ENCODE measurements at places on chromosomes 3 and 15. TPM values are rescaled to one million over a fixed set of nuclear protein-coding genes. Genes with fewer than 3 reads are reported as not detected.

DNA sequence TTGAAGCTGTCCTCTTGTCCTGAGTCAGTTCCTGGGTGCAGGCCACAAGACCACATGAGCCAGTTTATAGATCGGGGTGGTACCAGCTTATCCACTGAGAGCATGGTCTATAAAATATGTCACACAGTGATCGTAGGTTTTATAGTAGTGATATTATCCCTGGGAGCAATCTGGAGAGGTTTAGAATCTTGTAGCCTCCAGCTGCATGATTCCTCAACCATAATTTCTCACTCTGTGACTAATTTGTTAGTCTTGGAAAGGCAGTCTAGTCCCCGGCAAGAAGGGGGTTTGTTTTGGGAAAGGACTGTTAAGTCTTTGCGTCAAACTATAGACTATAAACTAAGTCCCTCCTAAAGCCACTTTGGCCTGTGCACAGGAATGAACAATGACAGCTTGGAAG is 693.0 kb upstream of the CADM2 start:
- no peak for DNase-seq

DNA sequence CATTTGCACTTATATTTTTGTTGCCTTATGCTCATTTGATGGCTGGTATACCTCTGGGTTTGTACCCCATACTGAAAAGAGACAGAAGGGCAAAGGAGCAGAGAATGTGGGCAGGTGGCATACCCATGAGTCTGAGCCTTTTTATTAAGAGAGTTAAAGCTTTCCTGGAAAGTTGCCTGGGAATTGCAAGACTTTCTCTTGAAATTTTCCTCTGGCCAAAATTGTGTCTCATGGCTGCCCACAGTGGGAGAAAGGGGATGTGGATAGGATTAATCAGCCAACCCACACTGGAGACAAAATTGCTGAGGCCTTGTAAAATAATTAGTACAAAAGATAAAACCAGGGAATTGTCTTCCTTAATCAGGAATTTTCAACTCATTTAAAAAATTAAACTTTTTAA is 8.2 kb upstream of the NMD3 start:
- no peak for DNase-seq

- DNase-seq, result no peak
Measured at GRCh38 chr15:45594835-45595530, 7.8 kb downstream of the BLOC1S6 start.

- DNase-seq, result no peak
Measured at GRCh38 chr3:35727179-35727578, 87.9 kb downstream of the ARPP21 start.

DNA sequence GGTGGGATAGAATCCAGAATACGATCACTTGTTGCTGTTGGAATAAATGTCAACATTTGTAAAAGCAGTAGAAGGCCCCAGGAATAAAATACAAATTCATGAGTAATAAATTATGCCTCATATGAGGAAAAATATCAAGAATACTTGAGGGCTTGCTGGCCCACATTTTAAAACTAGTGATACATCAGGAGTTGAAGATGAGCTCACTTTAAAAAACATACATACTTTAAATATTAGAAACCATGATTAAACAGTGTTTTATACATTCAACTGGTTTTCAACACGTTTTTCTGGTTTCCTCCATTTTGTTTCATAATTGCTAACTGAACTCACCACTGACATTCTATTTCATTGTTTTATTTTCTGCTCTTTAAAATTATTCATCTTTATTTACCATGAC is 141.4 kb downstream of the TFG start:
- DNase-seq, result no peak

DNA sequence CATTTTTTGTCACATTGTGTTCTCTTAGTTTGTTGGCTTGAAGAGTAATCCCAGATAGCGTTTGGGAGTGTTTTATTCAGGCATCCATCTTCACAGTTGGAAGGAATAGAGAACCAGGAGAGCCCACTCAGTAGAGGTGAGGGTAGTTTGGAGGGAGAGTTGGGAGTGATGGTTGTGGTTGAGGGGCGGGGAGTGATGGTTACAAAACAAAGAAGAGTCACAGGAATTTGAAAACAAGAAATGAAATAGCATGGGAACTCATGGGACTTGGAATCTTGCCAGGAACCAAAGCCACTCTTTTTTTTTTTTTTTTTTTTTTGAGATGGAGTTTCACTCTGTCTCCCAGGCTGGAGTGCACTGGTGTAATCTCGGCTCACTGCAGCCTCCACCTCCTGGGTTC is 36.3 kb downstream of the DUT start:
- DNase-seq, result no peak

The SHQ1 gene
- 17.3 TPM for total RNA-seq

- DNase-seq, result no peak
Measured at GRCh38 chr3:140822401-140823047, 119.1 kb upstream of the SLC25A36 start.

DNA sequence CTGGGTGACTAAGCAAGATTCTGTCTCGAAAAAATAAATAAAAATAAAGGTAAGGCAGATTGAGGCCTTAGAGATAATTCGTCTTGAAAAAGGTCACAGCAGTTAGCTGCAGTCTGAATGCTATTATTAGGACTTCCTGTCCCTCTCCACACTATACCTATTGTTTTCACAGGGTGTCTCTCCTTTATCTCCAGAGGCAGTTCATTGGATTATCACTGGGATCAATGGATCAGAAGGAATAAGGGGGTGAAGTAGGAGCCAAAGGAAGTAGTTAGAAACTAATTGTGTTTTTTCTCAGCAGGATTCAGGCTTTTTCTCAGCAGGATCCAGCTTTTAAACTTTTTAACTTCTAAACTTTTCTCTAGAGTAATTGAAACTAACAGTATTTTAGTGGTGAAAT is 326.9 kb downstream of the IL5RA start:
- no peak for DNase-seq

DNA sequence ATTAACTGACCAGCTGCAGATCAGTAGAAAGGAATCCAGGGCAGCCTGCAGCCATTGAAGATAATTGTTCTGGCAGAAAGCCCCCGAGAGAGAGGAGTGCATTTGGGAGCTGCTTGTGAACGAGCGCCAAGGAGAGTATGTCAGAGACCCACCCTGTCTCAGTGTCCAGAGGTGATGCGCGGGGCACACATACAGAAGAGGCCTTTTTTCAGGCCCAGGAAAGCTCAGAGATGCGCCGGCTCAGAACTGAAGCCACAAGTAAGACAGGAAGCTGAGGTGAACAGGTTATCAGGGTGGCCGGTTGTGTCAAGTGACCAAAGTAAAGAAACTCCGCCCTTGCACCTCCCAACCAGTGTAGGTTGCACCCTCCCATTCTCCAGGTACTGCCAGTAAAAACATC is 59.8 kb upstream of the HEG1 start:
- no peak for DNase-seq

- no peak for DNase-seq
Measured at GRCh38 chr3:55157731-55158130, 229.9 kb upstream of the LRTM1 start.

- no peak for DNase-seq
Measured at GRCh38 chr15:88805031-88805780, 2.0 kb downstream of the ACAN start.

- peak; percentile 87 for DNase-seq
Measured at GRCh38 chr15:75723847-75724660, 11.4 kb upstream of the CSPG4 start.

DNA sequence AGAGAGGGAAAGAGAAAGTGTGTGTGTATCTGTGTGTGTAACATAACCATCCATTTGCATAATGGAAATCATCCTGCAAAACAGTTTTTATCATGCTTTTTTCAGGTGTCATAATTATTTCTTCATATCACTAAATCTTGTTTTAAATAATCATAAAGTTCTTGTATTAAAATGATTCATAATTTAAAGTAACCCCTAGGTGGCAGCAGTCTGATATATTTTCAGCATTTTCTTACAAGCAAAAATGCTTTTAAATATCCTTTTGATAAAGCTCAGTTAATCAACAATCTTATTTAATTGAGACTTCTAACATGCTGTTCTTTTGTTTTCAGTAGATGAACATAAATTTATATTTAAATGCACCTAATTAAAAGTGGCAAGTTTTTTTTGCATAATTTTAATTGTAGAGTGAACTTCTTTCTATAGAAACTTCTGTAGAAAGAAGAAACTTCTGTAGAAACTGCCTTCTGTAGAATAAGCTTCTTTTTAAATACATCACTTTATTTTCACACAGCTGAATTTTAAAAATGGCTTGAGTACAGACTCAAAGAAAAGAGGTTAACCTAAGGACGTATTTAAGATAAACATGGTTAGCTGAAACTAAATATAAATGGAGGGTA is 72.5 kb downstream of the OPA1 start:
- no peak for DNase-seq

GRCh38 chr15:98138910-98139309 is 178.4 kb downstream of the ARRDC4 start:
- no peak for DNase-seq

- no peak for DNase-seq
Measured at GRCh38 chr3:122962149-122962548, 65.4 kb downstream of the SEMA5B start.

GRCh38 chr15:79956354-79956939 is 14.5 kb downstream of the BCL2A1 start:
- no peak for DNase-seq

The RHOV gene
- total RNA-seq, result not detected

DNA sequence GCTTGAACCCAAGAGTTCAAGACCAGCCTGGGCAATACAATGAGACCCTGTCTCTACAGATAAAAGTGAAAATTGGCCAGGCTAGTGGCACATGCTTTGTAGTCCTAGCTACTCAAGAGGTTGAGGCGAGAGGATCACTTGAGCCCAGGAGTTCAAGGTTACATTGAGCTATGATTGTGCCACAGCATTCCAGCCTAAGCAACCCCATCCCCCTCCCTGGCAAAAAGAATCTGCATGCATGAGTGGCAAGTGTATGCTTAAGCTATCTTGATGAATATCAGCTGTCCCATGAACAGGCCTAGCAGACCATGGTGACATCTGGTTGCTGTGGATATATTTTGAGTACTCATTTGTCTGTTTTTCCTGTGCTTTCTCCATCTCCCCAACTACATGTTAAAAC is 4.7 kb downstream of the ATRIP start:
- no peak for DNase-seq

DNA sequence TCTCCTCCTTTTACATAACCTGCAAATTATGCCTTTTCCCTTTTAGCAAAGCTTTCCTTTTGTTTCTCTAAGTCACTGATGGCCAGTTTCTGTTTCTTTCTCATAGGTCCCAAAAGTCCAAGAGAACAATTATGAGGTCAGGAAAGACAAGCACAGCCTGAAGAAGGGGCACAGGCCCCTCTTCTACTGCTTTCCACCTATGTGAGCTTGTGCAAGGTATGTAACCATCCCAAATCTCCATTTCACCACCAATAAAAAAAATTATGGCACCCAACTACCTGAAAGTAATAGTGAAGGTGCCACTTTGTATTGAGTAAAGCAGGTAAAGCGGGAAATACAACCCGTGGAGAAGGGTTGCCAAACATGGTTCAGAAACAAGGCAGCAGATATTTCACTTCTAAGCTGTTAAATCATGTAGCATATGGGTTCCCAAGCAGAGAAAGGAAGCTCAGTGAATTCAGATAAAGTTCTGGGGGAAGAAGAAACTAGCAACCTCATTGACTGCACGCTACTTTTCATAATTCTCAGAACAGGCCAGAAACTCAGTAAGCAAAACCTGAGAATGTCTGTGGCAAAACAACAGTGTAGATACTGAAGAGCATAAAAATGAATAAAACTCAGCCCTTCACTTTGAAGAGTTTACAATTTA is 4.2 kb downstream of the PLOD2 start:
- DNase-seq, result no peak

- no peak for DNase-seq
Measured at GRCh38 chr3:190532731-190533203, 18.9 kb downstream of the IL1RAP start.

Measured in upper lobe of right lung (tissue), 1 donor.